Globus pallidus (tissue), 1 donor: ENCODE measurements at places on chromosomes 5 and 9.

DNA sequence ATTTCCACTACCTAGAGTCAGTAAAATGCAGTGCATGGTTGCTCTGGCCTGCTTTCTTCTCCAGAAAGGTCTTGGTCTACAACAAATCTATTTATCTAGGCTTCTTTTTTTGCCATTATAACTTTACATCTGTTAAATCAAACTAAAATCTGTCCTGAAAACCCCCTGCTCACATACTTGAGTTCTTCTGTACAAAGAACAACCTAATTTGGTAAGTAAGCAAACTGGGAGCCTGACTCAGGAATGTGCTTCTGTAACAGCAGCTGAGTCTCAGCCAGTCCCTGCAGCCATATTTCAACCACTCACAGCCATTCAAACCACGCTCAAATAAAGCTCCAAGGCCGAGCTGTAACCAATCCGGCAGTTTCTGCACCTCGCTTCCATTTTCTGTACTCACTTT lies 95.8 kb downstream of the PLPP1 start:
- DNase-seq = peak; percentile 56

DNA sequence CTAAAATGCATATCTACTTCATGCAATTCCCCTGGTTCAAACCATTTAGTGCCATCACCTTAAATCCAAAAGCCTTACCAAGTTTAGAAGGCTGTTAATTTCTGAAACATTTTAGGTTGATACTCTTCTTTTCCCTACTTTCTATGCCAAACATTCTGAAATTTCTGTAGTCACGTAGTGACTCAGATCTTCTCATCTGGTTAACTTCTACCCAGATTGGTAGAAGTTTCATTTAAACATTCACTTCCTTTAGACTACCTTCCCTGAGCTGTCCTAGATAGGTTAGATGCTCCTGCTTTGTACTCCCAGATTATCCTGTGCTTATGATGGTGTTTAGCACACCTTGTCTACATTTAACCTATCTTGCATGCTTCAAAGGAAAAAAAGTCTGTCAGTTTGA lies 9.9 kb downstream of the RAD50 start:
- DNase-seq = no peak

GRCh38 chr5:150621301-150621700 lies 19.2 kb upstream of the SYNPO start:
- no peak for DNase-seq

- no peak for DNase-seq
These were observed 454.3 kb downstream of the CTNND2 start for GRCh38 chr5:11449966-11450365.
